Left lobe of liver (tissue), 2 donors: ENCODE measurements at places on chromosomes 2 and 18. TPM values are rescaled to one million over a fixed set of nuclear protein-coding genes. Genes with fewer than 3 reads are reported as not detected.

MAP3K19 gene
- not detected for total RNA-seq

GRCh38 chr2:191312662-191313061, 67.5 kb downstream of the MYO1B start:
- DNase-seq = no peak

DNA sequence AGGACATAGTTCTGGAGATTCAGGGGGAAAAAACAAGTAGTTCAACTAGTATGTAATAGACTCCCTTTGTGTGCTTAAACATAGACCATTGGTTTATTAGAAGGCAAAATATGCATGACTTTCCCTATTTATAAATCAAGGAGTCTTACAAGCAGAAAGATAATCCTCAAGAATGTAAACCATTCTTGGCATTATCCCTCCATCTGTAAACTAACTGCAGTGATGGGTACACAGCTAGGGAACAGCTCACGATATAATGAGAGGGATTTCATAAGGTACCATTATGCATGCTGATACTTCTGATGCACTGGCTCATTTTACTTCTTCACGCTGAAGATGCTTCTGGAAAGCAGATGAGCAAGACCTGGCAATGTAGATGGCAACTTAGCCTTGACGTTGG, 878 bp downstream of the FBXO15 start:
- no peak for DNase-seq

DNA sequence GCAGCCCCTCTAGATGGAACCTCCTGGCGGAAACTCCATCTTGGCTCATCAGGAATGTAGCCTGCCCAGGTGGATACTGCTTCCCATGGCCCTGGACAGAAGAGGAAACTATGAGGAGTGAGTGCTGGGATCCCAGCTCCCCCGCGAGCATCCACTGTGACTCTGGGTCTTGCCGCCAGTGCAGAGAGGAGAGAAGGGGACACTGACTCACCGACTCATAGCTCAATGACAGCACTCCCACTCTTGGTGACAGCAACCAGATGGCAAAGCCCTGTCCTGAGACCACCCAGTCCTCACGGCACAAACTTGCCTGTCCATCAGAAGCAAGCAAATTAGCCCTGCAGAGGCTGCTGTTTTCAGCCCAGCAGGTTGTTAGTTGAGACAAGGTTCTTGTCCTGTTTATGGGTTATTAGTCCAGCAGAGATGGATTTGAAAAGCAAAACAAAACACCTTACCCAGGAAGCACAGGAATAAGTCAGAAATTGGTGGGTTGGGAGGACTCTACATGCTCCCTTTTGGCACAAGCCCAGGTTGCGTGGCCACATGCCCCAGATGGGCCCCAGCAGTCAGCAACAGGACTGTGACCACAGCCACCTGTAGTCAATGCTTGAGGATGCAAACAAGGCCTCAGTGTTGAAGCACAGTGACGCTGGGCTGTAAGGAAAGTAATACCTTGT, 111.5 kb upstream of the GLI2 start:
- DNase-seq = no peak

DNA sequence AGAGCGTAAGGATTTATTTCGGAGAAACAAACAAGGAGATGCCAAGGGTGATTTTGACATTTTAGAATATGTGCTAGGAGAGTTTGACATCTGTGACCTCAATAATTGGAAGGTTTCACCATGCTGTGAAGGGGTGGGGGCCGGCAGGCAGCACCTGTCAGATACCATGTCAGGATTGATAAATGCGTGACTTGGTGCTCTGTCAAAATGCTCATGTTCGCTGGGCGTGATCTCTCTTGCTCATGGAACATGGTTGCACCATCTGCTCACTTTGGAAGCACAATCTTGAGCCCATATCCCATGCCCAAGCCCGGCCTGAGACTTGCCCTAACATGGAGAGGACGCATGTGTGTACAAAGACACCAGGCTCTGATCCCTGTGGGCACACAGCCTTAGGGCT, 347.6 kb downstream of the RNF144A start:
- DNase-seq = no peak

GRCh38 chr2:163849756-163850435, 114.1 kb upstream of the FIGN start:
- no peak for DNase-seq

- DNase-seq = no peak
These were observed 135.4 kb downstream of the L3MBTL4 start for GRCh38 chr18:6279308-6279707.

- no peak for DNase-seq
These were observed 29.5 kb downstream of the METTL8 start for GRCh38 chr2:171404261-171404660.

DNA sequence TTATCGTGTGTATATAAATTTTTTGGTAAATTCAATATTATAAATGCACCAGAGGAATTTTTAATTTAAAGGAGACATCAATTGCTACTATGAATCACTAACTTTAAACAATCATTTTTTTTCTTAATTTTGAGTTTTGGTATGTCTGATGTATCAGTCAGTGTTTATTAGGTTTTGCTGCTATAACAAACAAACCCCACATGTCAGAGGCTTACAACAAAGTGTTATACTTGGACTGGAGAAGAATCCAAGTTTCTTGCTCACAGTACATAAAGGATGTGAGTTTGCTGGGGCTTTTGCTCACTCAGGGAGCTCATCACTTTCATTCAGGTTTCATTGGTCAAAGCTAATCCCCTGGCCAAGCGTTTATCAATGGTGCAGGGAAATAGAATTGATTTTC, 81.8 kb downstream of the VWC2L start:
- no peak for DNase-seq

GRCh38 chr2:96260387-96261260, 5.2 kb downstream of the TMEM127 start:
- DNase-seq = peak; percentile 87
